CD4-positive, alpha-beta T cell treated with Interleukin-1 beta for 1 hour (primary cell): ENCODE measurements at places on chromosomes 4 and X.
A peak's percentile ranks its signal among the peaks of the same experiment; 100 is the strongest.

- DNase-seq, result no peak
These were observed 831.7 kb upstream of the EPHA5 start for GRCh38 chr4:66501997-66502396.

- no peak for DNase-seq
These were observed 282.1 kb downstream of the BCOR start for GRCh38 chrX:39815631-39816030.

- DNase-seq, result no peak
These were observed 33.4 kb downstream of the NELFA start for GRCh38 chr4:1975391-1975801.

GRCh38 chrX:71541210-71542022 lies 8.5 kb downstream of the OGT start:
- no peak for DNase-seq

- no peak for DNase-seq
These were observed 67.0 kb upstream of the RPS6KA3 start for GRCh38 chrX:20333672-20334071.

DNA sequence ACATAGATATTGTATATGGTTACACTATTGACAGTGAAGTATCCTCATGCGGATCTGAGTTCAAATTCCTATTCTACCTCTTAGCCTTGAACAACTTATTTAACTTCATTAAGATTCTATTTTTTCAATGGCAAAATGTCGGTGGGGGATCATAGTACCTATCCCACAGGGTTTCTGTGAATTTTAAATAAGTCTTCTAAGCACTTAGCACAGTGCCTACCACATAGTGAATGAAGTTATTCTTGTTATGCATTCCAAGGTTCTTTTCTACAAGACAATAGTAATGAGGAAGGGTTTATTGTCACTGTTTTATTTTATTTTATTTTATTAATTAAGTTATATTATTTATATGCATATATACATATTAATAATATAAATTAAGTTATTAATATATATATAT lies 8.8 kb upstream of the ENAM start:
- no peak for DNase-seq

DNA sequence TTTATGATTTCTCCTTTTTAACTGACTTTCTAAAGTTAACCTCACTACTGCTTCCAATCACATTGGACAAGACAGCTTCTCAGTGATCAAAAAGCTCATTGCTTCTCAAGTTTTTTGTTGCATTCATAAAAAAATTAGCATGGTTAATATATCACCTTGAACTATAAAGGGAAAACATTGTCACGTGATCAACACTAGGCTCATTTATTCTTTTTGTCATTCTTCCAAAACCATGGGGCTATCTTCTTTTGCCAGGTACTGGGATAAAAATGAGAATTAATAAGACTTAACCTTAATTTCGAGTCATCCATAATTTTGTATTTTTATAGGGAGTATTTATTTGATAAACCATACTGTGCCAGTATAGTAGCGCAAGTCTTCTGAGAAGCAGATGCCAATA lies 1105.9 kb upstream of the TENM3 start:
- DNase-seq, result no peak

GRCh38 chr4:40992472-40993295 lies 221.7 kb downstream of the APBB2 start:
- DNase-seq, result peak; percentile 33

DNA sequence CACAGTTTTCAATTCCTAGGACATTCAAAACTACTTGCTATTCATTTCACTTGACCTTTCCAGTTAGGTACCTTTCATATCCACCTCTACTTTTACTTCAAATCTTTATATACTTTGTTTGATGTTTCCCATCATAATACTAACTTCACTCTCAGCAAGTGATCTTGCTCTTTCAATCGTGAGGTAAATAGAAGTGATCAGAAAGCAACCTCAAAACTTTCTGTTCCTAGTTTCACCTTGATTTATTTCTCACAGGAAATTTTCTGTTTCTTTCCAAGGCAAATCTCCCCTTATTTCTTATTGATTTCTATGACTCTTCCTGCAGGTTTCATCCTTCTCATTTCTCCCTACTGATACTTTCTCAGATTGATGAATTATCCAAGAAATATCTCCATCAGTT lies 623.5 kb downstream of the FSTL5 start:
- no peak for DNase-seq

DNA sequence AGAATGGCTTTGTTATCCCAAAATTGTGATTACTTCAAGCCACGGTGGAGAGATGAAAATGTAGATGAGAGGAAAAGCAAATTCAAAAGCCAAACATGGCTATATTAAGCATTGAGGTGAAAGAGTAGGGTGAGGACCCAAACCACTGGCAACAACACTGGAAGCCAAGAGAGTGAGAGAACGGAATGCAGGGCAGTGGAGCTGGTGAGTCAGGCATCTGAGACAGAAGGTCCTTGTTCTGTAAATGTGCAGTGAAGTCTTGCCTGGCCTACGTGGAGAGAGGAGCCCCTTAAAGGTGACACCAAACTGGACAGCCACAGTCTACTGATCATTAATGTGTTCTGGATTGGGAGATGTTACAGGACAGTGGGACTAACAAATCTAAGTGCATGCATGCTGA lies 22.8 kb upstream of the SEC24B start:
- DNase-seq, result no peak
